ENCODE measurements at places on chromosomes 13 and 19. TPM values are rescaled to one million over a fixed set of nuclear protein-coding genes. Genes with fewer than 3 reads are reported as not detected.

The TRAPPC5 gene
- total RNA-seq: 49.2 TPM

The NCR1 gene
- 2.8 TPM for total RNA-seq

The METTL21C gene
- total RNA-seq: not detected

The PLEKHF1 gene
- 11.8 TPM for total RNA-seq

- H3K4me1 ChIP-seq: peaks cover 26% of the 10 kb centered on the region
- no peaks in the 10 kb centered on the region for H3K27me3 ChIP-seq
- no peak overlapping the region for H3K27ac ChIP-seq
- H3K4me3 ChIP-seq: no peak overlapping the region
Observed at GRCh38 chr19:47102346-47103060, 11.1 kb downstream of the ZC3H4 start.

- H3K36me3 ChIP-seq: no peaks in the 10 kb centered on the region
- H3K4me1 ChIP-seq: peaks cover 45% of the 10 kb centered on the region
- peak overlapping the region; percentile 61 for H3K4me3 ChIP-seq
- no peaks in the 10 kb centered on the region for H3K27me3 ChIP-seq
Observed at GRCh38 chr19:40612831-40613689, 11.9 kb downstream of the LTBP4 start.

GRCh38 chr13:42367831-42368230 lies 95.9 kb downstream of the AKAP11 start:
- H3K27ac ChIP-seq: no peak overlapping the region
- H3K27me3 ChIP-seq: no peaks in the 10 kb centered on the region
- no peaks in the 10 kb centered on the region for H3K36me3 ChIP-seq
- no peak for DNase-seq
- no peaks in the 10 kb centered on the region for H3K4me1 ChIP-seq

- H3K4me3 ChIP-seq: no peak overlapping the region
- DNase-seq: no peak
- no peaks in the 10 kb centered on the region for H3K36me3 ChIP-seq
Observed at GRCh38 chr13:48826039-48826438, 149.7 kb upstream of the FNDC3A start.

- no peaks in the 10 kb centered on the region for H3K4me1 ChIP-seq
- H3K36me3 ChIP-seq: no peaks in the 10 kb centered on the region
- DNase-seq: no peak
- H3K4me3 ChIP-seq: no peak overlapping the region
- no peak overlapping the region for H3K27ac ChIP-seq
- H3K27me3 ChIP-seq: no peaks in the 10 kb centered on the region
Observed at GRCh38 chr13:43128504-43128961, 105.1 kb downstream of the DNAJC15 start.

GRCh38 chr13:112457485-112457884 lies 81.3 kb downstream of the SPACA7 start:
- H3K27ac ChIP-seq: no peak overlapping the region
- no peaks in the 10 kb centered on the region for H3K27me3 ChIP-seq
- H3K4me1 ChIP-seq: no peaks in the 10 kb centered on the region
- no peak overlapping the region for H3K4me3 ChIP-seq
- DNase-seq: peak; percentile 68
- H3K36me3 ChIP-seq: no peaks in the 10 kb centered on the region

DNA sequence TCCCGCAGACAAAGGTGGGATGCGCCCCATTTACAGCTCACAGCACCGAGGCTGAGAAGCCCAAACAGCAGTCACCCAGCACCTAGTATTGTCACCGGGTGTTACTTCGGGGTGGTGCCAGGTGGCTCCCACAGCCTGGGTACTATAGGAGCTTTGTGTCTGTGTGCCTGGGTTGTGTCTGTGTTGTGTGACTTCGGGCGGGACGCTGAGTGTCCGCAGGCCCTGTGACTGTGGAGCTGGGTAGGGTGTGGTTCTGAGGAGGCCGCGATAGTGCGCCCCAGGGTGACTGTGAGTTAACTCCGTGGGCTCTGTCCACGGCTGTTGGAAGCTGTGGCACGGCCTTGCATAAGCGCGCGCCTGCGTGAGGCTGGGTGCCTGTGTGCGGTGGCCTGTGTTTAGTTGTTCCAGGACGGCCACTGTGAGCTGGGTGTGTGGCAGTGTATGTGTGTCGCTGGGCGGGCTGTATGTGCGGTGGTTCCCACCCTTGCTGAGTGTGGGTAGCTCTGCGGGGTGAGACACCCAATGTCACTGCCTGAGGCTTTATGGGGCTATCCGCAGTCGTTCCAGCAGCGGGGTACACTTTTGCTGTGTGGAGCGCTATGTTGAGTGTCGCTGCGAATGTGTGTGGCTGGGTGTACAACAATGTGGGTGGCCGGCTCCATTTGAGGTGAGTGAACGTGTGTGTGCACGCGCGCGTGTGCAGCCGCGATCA lies 559 bp upstream of the SSBP4 start:
- no peaks in the 10 kb centered on the region for H3K36me3 ChIP-seq
- no peak for DNase-seq
- H3K27me3 ChIP-seq: no peaks in the 10 kb centered on the region
- peaks cover 67% of the 10 kb centered on the region for H3K4me1 ChIP-seq
- H3K4me3 ChIP-seq: peak overlapping the region; percentile 80
- peak overlapping the region; percentile 94 for H3K27ac ChIP-seq

DNA sequence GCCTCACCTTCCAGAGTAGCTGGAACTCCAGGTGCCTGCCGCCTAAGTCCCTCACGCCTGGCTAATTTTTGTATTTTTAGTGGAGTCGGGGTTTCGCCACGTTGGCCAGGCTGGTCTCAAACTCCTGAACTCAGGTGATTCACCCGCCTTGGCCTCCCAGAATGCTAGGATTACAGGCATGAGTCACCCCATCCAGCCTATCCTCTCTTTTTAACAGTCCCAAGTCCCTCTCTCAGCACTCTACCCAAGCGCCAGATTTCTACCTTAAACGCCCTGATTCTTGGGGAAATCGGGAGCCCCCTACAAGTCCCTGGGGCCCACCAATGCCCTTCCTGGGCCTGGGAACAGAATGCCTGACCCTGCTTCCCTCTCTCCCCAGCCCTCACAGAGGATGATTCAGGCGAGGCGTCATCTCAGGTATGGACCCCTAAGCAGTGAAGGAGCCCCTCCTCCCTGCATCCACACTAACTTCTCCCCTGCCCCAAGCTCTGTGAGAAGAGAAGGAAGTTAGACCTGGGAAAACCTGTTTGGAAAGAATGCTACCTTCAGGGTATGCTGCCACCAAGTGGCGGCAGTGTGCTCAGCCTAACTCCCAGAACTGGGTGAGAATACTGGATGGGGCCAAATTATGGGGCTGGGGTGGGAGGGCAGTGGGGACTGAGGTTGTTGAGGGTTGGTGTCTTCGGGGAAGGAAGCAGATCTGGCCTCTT lies 20.8 kb upstream of the EBI3 start:
- H3K4me3 ChIP-seq: no peak overlapping the region
- DNase-seq: no peak
- peaks cover 5% of the 10 kb centered on the region for H3K4me1 ChIP-seq
- no peaks in the 10 kb centered on the region for H3K27me3 ChIP-seq
- no peaks in the 10 kb centered on the region for H3K36me3 ChIP-seq

- H3K4me3 ChIP-seq: no peak overlapping the region
- DNase-seq: peak; percentile 90
- peak overlapping the region; percentile 74 for H3K27ac ChIP-seq
- H3K27me3 ChIP-seq: no peaks in the 10 kb centered on the region
Observed at GRCh38 chr19:609004-609346, 19.3 kb downstream of the HCN2 start.

- no peaks in the 10 kb centered on the region for H3K4me1 ChIP-seq
- H3K27me3 ChIP-seq: no peaks in the 10 kb centered on the region
- no peak overlapping the region for H3K27ac ChIP-seq
- H3K4me3 ChIP-seq: no peak overlapping the region
Observed at GRCh38 chr13:29540334-29540733, 55.2 kb downstream of the SLC7A1 start.

All from upper lobe of left lung (tissue), 6 donors.